ENCODE measurements at places on chromosomes 5 and 9.

- DNase-seq, result peak; percentile 22
These were observed 6.0 kb upstream of the AQP3 start for GRCh38 chr9:33453286-33453860.

DNA sequence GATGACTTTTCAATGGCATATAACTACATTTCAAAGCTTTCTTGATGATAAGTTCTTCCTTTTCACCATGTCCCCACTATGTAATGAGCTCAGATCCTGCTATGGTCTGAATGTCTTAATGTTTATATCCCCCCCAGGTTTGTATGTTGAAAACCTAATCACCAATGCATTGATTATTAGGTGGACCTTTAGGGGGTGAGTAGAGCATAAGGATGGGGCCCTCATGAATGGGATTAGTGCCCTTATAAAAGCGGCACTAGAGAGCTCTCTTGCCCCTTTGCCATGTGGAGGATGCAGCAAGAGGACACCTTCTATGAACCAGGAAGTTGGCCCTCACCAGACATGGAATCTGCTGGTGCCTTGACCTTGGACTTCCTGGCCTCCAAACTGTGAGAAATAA, 316.8 kb downstream of the ARHGEF28 start:
- DNase-seq, result no peak

DNA sequence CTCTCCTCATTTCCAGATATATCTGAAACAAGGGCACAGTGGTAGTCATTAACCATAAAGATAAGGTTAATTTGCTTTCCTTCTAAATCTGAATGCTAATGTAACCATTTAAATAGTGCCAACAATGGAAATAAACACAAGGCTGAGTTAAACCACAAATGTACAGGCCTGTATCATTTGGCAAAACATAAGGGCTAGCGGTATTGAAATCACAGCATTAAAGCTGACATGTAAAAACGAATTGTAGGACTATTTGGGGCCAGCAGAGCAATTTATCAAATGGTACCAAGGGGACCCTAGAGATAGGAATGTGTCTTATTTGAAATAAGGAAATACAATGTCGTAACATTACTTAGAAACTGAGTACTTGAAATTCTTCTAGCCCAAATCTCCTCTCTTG, 247.5 kb upstream of the RPS23 start:
- DNase-seq, result no peak

- no peak for DNase-seq
These were observed 5.8 kb upstream of the PLPPR1 start for GRCh38 chr9:101022704-101023103.

- no peak for DNase-seq
These were observed 52.7 kb downstream of the ITGA1 start for GRCh38 chr5:52840277-52841050.

GRCh38 chr9:121363622-121363961, 6.5 kb downstream of the STOM start:
- no peak for DNase-seq
